ENCODE measurements at places on chromosomes 7 and 10.
A peak's percentile ranks its signal among the peaks of the same experiment; 100 is the strongest.

DNA sequence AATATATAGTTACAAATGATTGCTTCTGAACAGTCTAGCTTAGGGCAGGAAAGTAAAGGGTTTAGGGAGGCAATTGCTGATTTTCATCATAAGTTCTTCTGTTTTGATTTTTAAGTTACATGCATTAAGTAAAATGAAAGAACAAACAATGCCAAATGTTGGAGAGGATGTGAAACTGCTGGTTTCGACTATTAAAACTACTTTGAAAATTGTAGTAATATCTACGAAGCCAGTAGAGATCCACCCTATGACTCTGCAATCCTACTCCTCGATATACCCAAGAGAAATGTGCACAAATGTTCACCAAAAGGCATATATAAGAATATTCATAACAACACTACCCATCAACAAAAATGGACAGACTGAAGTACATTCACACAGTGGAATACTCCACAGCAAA lies 24.3 kb downstream of the PDZD8 start:
- no peak for DNase-seq

DNA sequence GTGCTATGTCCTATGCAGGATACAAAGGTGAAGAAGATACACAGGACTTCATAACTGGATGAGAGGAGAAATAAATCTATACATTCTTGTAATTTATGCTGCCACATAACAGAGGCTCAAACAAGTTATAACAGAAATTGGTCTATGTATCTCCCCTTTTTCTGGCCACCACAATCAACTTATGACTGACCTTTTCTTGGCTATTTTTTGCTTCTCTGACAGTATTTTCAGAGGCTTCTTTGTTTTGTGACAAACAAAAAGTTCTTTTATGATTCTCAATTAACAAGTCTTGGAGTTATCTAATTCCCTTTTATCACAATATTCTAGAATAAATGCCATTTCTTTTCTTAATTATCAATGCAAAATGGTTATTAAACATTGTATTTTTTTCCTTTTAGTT lies 953.0 kb upstream of the ZWINT start:
- DNase-seq = no peak

DNA sequence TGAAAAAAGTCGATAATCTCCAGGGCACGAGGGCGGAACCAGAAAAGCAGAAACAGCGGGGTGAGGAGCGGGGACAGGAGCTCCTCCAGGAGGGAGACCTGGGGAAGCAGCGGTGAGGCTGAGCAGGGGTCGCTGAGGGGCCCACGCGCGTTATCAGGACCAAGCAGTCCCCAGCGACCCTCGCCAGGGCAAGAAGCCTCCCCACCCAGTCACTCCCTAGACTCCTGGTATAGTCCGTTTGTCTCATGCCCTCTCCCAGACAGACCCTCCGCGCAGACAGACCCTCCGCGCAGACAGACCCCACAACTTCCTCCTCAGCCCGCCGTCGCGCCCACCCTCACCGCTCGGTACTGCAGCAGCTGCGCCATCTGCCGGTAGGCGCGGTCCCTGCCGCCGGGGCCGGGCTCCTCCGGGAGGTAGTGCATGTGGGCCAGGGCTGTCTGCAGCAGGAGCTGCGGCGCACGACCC lies 6.3 kb downstream of the ATG9B start:
- DNase-seq = peak; percentile 72

- no peak for DNase-seq
These were observed 195.4 kb downstream of the COBL start for GRCh38 chr7:51121036-51121790.

- DNase-seq = no peak
These were observed 101.9 kb upstream of the MTPN start for GRCh38 chr7:136079066-136079465.

DNA sequence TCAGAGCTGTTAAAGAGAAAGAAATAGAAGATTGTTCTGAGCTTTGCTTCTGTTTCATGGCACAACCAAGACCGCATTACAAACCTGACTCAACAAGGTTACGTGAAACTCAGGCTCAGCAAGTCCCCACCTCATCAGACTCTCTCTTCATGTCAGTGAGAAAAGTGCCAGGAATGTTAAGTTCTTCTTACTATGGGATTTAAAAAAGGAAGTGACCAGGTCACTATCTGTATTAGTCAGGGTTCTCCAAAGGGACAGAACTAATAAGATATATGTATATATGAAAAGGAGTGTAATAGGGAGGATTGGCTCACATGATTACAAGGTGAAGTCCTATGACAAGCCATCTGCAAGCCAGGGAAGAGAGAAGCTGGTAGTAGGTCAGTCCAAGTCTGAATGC lies 25.4 kb upstream of the PAPSS2 start:
- no peak for DNase-seq

- no peak for DNase-seq
These were observed 11.8 kb upstream of the SGPL1 start for GRCh38 chr10:70803775-70804420.

GRCh38 chr10:69878951-69879350 lies 77.2 kb downstream of the COL13A1 start:
- DNase-seq = no peak

Data from SJSA1 (cell line).